Stimulated activated CD8-positive, alpha-beta memory T cell treated with anti-CD3 and anti-CD28 coated beads, Interleukin-12 subunit alpha, Interleukin-12 subunit beta, amount 100 ng/mL, for 1 hour (primary cell): ENCODE measurements at places on chromosomes 2 and 18.

- no peak for DNase-seq
Measured at GRCh38 chr2:180412219-180412618, 405.1 kb upstream of the CWC22 start.

- no peak for DNase-seq
Measured at GRCh38 chr2:119229716-119230115, 6.1 kb downstream of the STEAP3 start.

DNA sequence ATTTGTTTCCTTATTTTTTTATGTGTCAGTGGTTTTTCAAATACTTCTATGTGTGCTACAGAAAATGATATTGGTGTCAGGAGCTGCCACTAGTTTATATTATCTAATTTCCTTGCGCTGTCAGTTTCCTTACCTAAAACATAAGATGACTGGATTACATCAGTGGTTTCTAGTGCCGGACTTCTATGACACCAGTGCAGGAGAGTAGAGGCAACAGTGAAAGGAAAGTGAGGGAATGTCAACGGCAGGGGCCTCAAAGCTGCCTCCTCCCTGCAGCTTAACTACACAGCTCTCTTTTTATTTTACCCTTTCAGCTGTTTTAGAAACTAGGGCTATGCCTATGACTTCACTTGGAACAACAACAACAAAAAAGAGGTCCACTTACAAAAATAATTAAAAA lies 6.5 kb downstream of the ERBB4 start:
- no peak for DNase-seq

GRCh38 chr2:196213252-196213980 lies 42.0 kb upstream of the STK17B start:
- DNase-seq, result no peak

GRCh38 chr2:238445409-238446190 lies 18.9 kb downstream of the ASB1 start:
- DNase-seq, result no peak

GRCh38 chr2:120990451-120990871 lies 254.8 kb downstream of the GLI2 start:
- no peak for DNase-seq

- DNase-seq, result no peak
Measured at GRCh38 chr2:144702051-144702450, 182.1 kb upstream of the ZEB2 start.

DNA sequence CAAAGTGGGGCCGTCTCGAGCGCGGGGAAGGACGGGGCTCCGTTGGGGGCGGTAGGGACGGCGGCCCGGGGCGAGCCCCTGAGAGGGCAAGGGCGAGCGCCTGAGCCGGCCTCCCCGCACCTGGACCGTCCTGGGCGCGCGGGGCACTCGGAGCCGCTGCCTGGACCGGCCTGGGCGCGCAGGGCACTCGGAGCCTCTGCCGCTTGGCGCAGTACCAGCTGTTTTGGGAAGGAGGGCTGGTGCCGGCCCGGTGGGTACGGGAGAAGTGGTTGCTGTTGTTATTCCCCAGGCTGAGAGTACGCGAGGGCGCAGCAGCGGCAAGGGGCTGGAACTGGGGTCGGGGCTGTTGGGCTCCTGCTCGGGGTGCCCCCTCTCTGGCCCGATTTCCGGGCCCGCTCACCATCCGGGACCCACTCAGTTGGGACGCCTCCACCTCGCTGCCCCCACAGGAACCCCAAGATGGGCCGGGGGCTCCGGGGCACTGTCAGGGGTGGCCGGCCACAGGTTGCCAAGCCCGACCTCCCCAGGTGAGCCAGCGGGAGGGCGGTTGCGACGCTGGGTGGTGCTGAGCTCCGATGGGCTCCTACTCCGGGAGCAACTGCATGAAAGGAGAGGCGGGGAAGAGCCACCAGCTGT lies 579 bp downstream of the ARHGEF4 start:
- DNase-seq, result no peak

DNA sequence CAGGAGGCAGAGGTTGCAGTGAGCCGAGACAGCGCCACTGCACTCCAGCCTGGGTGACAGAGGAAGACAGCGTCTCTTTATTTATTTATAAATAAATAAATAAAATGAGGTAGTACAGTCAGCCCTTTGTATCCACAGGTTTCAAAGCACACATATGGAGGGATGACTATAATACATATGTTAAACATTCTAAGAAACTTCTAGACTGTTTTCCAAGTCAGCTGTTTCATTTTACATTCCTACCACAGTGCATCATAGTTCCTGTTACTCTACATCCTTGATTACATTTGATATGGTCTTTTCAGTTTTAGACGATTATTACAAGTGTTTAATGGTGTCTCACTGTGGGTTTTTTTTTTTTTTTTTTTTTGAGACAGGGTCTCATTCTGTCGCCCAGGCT lies 157.6 kb downstream of the ATAD2B start:
- DNase-seq, result no peak

GRCh38 chr2:95346231-95346737 lies 49.1 kb downstream of the KCNIP3 start:
- DNase-seq, result no peak

GRCh38 chr18:79371561-79372121 lies 24.1 kb upstream of the NFATC1 start:
- DNase-seq, result no peak

DNA sequence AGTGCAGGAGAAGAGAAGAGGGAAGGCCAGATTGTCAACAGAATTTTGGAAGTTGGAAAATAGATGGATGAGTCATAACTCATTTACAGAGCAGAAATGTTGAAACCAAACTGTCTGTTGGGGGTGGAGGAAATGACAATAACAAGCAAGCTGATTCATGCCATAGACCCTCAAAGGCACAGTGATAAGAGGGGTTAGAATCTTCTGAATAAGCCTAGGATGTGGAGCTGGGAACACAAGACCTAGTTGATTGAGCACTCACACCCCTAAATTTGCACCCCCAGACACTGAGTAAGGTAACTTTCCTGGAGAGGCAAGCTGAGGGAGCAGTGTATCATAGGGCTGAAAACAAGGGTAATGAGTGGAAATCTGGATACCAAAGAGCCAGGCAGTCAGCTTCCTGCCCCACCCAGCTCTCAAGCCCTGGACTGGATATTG lies 141.4 kb downstream of the SCG2 start:
- no peak for DNase-seq

GRCh38 chr2:183000846-183001245 lies 37.4 kb downstream of the NCKAP1 start:
- DNase-seq, result no peak

GRCh38 chr2:167732326-167732725 lies 515.1 kb downstream of the STK39 start:
- no peak for DNase-seq

- no peak for DNase-seq
Measured at GRCh38 chr2:125615438-125615837, 1040.5 kb upstream of the GYPC start.

DNA sequence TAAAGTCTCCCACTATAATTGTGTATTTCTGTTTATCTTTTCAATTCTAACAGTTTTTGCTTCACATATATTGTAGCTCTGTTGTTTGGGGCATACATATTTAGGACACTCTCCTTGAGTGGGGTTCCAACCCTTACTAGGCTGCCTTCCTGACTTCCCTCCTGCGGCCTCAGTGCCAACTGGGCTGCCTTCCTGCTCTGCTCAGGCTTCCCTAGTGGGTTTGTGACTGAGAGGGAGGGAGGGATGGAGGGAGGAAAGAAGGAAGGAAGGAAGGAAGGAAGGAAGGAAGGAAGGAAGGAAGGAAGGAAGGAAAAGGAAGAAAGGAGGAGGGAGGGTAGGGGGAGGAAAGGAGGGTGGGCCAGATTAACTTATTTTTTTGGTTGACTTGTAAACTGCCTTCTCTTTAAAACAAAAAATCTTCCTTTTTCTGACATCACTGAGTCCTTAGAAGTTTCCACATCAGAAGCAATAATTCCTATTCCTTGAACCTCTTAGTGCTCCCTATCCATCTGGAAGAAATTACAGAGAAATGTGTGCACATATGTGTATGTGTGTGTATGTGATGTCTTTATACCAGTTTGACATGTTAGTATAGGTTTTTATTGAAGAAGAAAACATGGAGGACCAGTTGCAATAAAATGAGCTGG lies 145.4 kb upstream of the PGAP1 start:
- no peak for DNase-seq

DNA sequence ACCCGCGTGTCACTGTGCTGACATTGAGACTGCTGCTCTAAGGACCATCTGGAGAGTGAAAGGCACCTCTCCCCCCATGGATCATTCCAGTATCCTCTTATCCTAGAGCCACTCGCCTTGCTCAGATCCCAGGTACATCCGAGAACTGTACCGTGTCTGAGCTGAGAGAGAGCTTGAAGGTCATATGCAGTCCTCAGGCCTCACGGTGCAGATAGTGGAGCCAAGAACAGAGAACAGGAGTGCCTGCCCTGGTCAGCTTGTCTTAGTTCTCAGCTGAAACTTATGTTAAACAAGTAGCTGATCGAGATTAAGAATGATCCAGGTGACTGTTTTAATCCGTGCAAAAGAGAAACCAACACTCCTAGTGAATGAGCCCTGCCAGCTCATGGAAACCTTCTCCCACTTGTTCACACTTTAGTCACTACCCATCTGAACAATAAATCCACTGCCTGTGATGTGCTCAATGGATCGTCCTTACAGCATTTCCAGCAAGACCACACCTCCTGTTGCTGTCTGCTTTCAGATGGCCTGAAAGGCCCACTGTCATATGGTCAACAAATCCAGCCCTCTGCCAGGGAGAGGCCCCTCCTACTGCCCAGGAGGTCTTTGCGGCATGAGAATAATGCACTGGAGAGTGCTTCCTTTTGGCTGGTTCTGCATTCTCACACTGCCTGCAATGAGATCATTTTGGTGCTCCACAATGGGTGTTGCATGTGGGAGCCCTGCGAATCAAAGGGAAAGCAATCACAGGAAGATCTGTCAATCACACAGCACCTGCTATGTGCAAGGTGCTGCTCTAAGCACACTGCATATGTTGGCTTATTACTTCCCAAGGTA lies 43.7 kb upstream of the APCDD1 start:
- no peak for DNase-seq

GRCh38 chr2:88019985-88020384 lies 3.6 kb upstream of the RNU2-63P start:
- DNase-seq, result no peak

DNA sequence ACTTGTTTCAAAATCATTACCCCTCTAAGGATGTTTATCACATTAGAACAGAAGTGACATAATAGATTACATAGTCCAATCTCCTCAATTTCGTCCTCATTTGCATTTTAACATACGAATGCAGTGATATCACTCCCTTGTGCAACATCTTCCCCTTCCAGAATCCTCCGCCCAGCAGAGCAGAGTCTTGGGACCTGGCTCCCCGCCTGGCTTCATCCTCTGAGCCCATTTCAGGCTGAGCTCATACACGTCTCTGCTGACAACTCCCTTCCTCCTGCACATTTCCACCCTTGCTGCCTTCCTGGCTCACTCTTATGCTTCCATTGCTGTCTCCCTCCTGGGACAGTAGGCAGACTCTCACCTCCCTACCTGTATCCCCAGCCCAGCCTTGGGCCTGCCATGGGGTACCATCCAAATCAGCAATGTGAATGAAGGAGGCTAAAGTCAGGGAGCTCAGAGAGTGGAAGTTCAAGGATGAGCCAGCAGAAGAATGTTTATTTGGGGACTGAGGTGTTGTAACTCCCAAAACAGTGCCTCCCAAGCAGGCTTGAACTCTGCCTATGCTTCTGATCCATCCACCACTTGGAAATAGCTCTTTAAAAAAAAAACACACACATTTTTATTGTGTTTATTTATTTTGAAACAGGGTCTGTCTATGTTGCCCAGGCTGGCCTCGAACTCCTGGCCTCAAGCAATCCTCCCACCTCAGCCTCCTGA lies 165.2 kb downstream of the TMEM200C start:
- DNase-seq, result no peak

GRCh38 chr2:98377544-98377943 lies 31.3 kb downstream of the CNGA3 start:
- no peak for DNase-seq

DNA sequence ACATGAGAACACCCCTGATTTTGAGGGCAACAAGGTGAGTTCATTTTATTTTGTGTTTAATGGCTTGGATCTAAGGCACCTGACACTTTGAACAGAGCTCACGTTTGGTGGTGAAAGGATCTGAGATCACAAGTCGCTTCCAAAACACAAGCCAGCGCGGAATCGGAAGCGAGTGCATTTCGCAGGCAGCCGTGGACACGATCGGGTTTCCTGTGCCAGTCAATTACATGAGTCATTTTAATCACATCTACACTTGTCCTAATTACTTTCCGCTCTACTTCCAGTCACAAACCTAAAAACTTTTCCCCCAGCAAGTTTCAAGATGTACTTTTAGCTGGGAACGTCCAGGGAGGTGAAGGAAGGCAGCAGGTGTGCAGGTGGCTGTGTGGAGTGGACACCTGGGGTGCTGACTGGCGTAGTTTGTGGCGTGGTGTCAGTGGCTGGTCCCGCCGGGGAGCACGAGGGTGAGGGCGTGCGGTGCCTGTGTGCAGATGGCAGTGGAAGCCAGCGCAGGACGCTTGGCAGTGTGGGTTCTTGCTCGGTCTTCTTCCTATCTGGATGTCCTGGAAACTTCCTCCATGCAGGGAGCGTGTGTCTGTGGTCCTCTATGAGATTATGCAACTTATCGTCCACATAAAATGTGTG lies 75.6 kb downstream of the DCDC2C start:
- DNase-seq, result no peak

GRCh38 chr18:5543773-5544389 lies at the start of gene EPB41L3:
EPB41L3 (minus strand) TSS chr18:5543997; CDS start chr18:5489183, 54,814 bp downstream.
- DNase-seq, result no peak

GRCh38 chr2:95312543-95313201 lies 15.5 kb downstream of the KCNIP3 start:
- no peak for DNase-seq

GRCh38 chr2:239399921-239400595 lies 762 bp downstream of the HDAC4 start:
- no peak for DNase-seq

DNA sequence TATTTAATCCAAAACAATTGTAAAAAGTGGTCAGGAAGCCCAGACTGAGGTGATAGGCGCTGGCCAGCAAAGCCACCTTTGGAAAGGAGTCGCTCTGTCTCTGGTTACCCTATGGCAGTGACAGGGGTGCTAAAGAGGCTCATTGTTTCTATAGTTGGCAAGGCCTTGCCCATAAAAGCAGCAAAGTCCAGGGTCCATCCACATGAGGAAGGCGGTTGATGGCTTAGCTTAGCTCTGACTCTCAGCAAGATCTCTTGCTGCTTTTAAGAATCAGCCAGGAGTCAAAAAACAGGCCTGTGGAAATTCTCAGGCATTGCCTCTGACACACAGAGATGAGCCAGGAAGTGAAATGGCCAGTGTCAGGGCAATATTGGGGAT lies 57.8 kb upstream of the CYP26B1 start:
- DNase-seq, result no peak

DNA sequence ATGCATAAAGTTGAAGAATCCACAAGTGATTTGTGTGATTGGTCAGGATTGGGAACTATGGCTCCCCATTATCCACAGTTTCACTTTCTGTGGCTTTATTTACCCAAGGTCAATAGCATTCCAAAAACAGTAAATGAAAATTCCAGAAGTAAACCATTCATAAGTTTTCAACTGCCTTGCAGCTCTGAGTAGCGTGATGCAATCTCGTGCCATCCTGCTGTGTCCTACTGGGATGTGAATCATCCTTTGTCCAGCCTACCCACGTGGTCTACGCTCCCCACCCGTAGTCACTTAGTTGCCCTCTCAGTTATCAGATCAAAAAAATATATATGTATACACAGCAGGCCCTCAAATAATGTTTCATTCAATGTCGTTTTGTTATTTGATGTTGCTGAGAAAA lies 89.0 kb upstream of the DLGAP1 start:
- no peak for DNase-seq

- DNase-seq, result peak; percentile 31
Measured at GRCh38 chr2:213246497-213247281, 37.6 kb upstream of the SPAG16 start.
